Ascending aorta (tissue), 2 donors: ENCODE measurements at places on chromosomes 6 and 20. TPM values are rescaled to one million over a fixed set of nuclear protein-coding genes. Genes with fewer than 3 reads are reported as not detected.
A peak's percentile ranks its signal among the peaks of the same experiment; 100 is the strongest.

ENPP1 gene
- 4.5 TPM for total RNA-seq

BPIFB2 gene
- not detected for total RNA-seq

MROH8 gene
- total RNA-seq, result not detected

NTSR1 gene
- not detected for total RNA-seq

ZNF165 gene
- total RNA-seq, result not detected

ABHD16B gene
- not detected for total RNA-seq

RNF39 gene
- total RNA-seq, result not detected

SEMG1 gene
- total RNA-seq, result not detected

COL21A1 gene
- 24.5 TPM for total RNA-seq

PSMB8 gene
- 18.4 TPM for total RNA-seq

- H3K27me3 ChIP-seq, result no peaks in the 10 kb centered on the region
- no peak for DNase-seq
- no peak overlapping the region for H3K27ac ChIP-seq
- H3K4me3 ChIP-seq, result no peak overlapping the region
- H3K36me3 ChIP-seq, result no peaks in the 10 kb centered on the region
These were observed 104.8 kb downstream of the BCKDHB start for GRCh38 chr6:80211286-80211685.

- H3K4me3 ChIP-seq, result peak overlapping the region; percentile 83
- no peak for DNase-seq
- H3K27ac ChIP-seq, result no peak overlapping the region
- peaks cover 11% of the 10 kb centered on the region for H3K4me1 ChIP-seq
- H3K36me3 ChIP-seq, result peaks cover 18% of the 10 kb centered on the region
- no peaks in the 10 kb centered on the region for H3K27me3 ChIP-seq
These were observed 337 bp downstream of the ESF1 start for GRCh38 chr20:13784271-13784892.

GRCh38 chr20:50071039-50071888, 41.7 kb downstream of the UBE2V1 start:
- H3K4me3 ChIP-seq, result peak overlapping the region; percentile 57
- no peak overlapping the region for H3K27ac ChIP-seq
- H3K4me1 ChIP-seq, result no peaks in the 10 kb centered on the region
- no peaks in the 10 kb centered on the region for H3K36me3 ChIP-seq
- H3K27me3 ChIP-seq, result no peaks in the 10 kb centered on the region

- no peaks in the 10 kb centered on the region for H3K36me3 ChIP-seq
- no peak for DNase-seq
- H3K4me3 ChIP-seq, result no peak overlapping the region
- no peaks in the 10 kb centered on the region for H3K27me3 ChIP-seq
These were observed 66.7 kb downstream of the RFPL4B start for GRCh38 chr6:112413780-112414179.

DNA sequence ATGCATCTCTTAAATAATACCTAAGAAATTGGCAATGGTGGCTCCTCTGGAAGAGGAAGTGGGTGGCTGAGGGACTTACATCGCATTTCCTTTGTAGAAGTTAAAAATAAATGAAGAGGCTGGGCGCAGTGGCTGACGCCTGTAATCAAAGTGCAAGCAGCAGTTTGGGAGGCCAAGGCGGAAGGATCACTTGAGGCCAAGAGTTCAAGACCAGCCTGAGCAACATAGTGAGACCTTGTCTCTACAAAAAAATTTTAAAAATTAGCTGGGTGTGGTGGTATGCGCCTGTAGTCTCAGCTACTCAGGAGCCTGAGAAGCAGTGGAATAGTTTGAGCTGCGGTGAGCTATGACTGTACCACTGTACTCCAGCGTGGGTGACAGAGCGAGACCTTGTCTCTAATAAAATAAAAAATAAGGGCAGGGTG, 12.2 kb upstream of the NCOA3 start:
- H3K27ac ChIP-seq, result no peak overlapping the region
- DNase-seq, result peak; percentile 67
- H3K4me1 ChIP-seq, result peaks cover 16% of the 10 kb centered on the region
- no peak overlapping the region for H3K4me3 ChIP-seq
- no peaks in the 10 kb centered on the region for H3K27me3 ChIP-seq

- no peak overlapping the region for H3K27ac ChIP-seq
- DNase-seq, result no peak
- no peak overlapping the region for H3K4me3 ChIP-seq
- H3K27me3 ChIP-seq, result no peaks in the 10 kb centered on the region
These were observed 6.7 kb upstream of the C2 start for GRCh38 chr6:31920811-31921210.

DNA sequence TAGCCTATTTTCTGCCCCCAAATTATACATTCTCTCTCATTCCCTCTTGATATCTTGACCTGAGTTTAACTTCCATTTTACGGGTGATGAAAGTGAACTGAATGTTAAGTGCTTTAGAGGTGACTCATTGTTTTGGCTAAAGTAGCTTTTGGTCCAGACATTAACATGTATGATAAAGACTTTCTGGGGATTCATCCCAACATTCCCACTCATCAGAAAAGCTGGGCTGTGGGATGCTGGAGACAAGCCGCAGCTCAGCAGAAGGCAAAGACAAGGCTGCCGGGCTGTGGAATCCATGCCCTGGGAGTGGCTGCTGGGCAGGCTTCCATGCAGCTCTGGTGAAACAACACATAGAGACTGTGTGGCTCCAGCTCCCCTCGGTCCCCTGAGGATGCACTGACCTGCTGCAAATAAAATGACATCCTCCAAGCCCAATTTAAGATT, 89.9 kb upstream of the SYNDIG1 start:
- H3K27ac ChIP-seq, result peak overlapping the region; percentile 78
- no peak overlapping the region for H3K4me3 ChIP-seq
- H3K36me3 ChIP-seq, result no peaks in the 10 kb centered on the region
- no peak for DNase-seq

GRCh38 chr20:9177278-9177677, 108.4 kb downstream of the PLCB4 start:
- no peak for DNase-seq
- no peak overlapping the region for H3K27ac ChIP-seq
- H3K36me3 ChIP-seq, result no peaks in the 10 kb centered on the region
- no peaks in the 10 kb centered on the region for H3K4me1 ChIP-seq
- no peak overlapping the region for H3K4me3 ChIP-seq

GRCh38 chr6:100680163-100680562, 201.0 kb downstream of the ASCC3 start:
- no peaks in the 10 kb centered on the region for H3K4me1 ChIP-seq
- no peaks in the 10 kb centered on the region for H3K27me3 ChIP-seq
- no peak overlapping the region for H3K4me3 ChIP-seq
- H3K36me3 ChIP-seq, result no peaks in the 10 kb centered on the region
- DNase-seq, result no peak

DNA sequence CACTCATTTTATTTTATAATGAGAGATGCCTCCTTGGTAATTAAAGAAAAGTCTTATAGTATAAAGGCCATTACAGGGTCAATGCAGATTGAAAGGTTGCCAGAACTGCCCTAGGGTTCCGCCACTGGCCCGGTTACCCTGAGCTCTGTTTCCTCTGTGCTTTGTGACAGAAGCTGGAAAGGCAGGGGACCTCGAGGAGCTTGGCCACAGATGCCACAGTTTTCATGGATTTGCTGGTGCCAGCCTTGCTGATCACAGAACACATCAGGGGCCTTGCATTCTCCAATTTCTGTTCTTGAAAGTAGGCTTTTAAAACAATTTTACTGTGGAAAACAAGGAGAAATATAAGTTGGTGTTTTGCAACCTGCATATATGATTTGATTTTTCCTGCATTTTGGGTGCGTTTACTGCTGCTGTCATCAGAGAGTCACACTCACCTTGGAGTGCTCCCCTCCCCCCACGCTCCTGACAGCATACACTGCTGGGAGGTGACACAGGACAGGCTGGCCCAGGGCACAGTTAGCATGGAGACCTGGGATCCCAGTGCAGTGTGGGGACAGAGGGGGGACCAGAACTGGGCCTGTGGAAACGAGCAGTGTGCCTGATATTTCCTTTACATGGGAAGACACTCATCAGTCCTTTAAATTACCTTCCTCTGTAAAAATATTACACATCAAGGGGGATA, 142.8 kb downstream of the CFAP61 start:
- H3K36me3 ChIP-seq, result no peaks in the 10 kb centered on the region
- H3K4me1 ChIP-seq, result no peaks in the 10 kb centered on the region
- no peaks in the 10 kb centered on the region for H3K27me3 ChIP-seq
- no peak for DNase-seq
- no peak overlapping the region for H3K27ac ChIP-seq

DNA sequence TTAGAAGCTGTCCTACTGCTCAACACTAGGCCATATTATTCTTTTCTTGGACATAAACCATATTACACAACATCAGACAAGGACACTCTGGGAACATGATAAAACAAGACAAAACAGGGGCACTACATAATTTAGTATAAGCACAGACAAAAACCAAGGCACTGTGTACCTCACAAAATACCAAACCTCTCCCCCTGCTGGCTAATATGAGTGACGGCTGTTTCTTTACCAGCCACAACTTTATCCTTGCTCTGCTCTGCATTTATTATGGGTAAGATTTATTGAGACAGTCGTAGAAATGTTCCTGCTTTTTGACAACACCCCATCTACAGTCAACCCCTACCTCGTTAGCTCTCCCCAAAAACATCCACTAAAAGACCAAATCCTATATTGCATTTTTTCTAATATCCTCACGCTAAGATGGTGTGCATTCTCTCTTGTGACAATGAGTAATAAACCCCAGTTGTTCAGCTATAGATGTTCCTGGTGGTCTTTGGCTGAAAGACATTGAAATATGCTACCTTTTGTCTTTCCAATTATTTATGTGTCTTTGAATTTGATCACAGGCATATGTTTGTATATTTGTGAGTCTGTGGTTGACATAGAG, 23.8 kb upstream of the POLR1H start:
- no peaks in the 10 kb centered on the region for H3K27me3 ChIP-seq
- H3K27ac ChIP-seq, result no peak overlapping the region
- no peak overlapping the region for H3K4me3 ChIP-seq
- H3K36me3 ChIP-seq, result peaks cover 5% of the 10 kb centered on the region
- DNase-seq, result no peak

- no peak overlapping the region for H3K4me3 ChIP-seq
- no peaks in the 10 kb centered on the region for H3K27me3 ChIP-seq
- no peak overlapping the region for H3K27ac ChIP-seq
- no peaks in the 10 kb centered on the region for H3K4me1 ChIP-seq
- DNase-seq, result no peak
- no peaks in the 10 kb centered on the region for H3K36me3 ChIP-seq
These were observed 190.4 kb downstream of the DOK5 start for GRCh38 chr20:54665812-54666211.

DNA sequence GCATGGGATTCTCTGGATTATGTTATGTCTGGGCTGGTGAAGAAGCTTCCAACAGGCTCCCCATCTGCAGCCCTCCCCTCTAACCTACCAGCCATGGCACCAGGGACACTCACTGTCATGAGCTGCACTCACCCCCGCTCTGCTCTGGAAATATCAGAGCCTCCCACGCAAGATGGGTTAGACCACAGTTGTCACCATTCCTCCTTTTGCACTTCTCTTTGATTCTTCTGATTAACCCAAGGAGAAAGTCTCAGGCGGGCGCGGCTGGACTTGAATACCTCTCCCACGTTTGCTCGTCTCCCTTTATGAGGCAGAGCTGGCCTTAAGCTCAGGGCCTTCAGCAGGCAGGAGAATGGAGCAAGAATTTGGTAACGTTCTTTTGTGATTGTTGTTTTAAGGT, 128.1 kb downstream of the CEBPB start:
- DNase-seq, result no peak
- no peaks in the 10 kb centered on the region for H3K36me3 ChIP-seq
- H3K27ac ChIP-seq, result no peak overlapping the region
- no peak overlapping the region for H3K4me3 ChIP-seq
- H3K27me3 ChIP-seq, result no peaks in the 10 kb centered on the region
- peaks cover 6% of the 10 kb centered on the region for H3K4me1 ChIP-seq
